ENCODE measurements at places on chromosomes 13 and 19.
A peak's percentile ranks its signal among the peaks of the same experiment; 100 is the strongest.

- no peak for DNase-seq
Measured at GRCh38 chr19:55704494-55705245, 29.6 kb downstream of the EPN1 start.

DNA sequence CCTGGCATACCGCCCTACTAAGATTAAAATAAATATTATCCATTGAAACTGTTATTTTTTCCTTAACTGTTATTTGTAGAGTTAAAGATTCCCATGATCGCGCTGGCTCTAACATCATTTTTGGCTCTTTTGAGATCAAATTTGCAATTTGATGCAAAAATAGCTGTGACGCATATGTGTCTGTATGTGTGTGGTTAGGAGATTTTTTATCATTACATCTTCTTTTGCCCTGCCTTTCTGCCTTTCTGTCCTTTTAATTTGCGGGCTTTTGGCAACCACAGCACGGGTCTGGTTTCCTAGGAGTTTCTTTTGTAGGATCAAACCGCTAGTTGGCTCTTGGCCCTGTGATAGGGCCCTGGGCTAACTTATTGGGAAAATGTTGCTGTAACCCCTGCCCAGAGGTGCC is 37.3 kb upstream of the ALOX5AP start:
- no peak for DNase-seq

DNA sequence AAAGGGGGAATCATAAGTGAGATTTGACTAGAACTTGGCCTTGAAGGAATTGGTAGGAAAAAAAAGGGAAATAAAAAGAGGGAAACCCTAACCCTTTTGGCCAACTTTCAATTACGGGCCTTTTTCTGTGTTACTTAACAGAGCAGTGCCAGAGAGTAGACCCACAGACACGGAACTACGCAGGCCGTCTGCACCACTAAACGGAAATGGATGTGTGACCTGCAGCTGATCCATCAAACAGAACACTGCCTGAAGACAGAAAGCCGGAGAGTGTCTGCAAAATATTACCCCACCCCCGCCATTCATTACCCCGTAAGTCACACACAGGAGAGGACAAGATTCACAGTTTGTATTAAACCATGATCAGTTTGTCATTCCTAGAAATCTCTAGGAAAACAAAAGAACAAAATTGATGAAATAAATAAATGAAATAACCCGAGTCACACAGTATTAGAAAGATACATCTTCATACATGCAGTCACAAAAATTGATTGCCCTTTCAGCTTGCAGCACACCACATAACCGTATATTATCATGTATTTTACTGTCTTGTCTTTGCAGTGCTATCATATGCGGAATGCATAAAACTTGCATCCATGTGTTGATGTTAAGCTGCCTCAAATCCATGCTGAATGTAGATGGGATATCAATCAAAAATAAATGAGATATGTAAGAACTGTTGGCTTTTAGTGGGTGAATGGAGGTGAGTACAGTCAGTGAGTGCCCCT is 424.7 kb downstream of the IRS2 start:
- DNase-seq = no peak

GRCh38 chr13:100089465-100090032 is 656 bp downstream of the PCCA start:
- no peak for DNase-seq

GRCh38 chr13:108439556-108439955 is 170.0 kb downstream of the TNFSF13B start:
- DNase-seq = no peak

GRCh38 chr19:13154241-13154778 is 4.1 kb downstream of the IER2 start:
- peak; percentile 68 for DNase-seq

Data from stimulated activated CD4-positive, alpha-beta T cell treated with anti-CD3 and anti-CD28 coated beads, Interleukin-2, amount 100 ng/mL, for 48 hours (primary cell).